HTR-8/SVneo (cell line): ENCODE measurements at places on chromosomes 6 and 20.

DNA sequence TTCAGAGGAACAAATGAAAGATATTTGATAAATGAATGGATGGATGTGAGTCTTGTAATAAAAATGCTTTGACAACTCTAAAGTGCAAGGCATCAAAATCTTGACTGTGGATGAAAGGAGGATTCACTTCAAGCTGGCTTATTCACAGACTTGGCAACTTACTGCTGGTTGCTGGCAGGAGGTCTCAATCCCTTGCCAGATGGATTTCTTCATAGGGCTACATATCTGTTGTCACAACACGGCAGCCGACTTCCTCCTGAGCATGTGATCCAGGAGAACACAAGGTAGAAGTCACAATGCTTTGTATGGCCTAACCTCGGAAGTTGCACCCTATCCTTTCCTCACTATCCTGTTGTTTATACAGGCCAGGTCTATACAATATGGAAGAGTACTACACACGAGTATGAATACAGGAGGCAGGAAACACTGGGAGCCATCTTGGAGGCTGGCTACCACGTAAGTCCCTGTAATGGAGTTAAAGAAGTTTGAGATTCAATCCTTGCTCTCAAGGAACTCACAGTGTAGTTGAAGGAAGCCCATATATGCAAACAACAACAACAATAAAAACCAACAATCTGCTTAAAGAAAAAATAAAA, 97.9 kb downstream of the ID4 start:
- no peak for DNase-seq

- no peak for DNase-seq
These were observed 79.8 kb downstream of the TRMT6 start for GRCh38 chr20:5870568-5870981.

DNA sequence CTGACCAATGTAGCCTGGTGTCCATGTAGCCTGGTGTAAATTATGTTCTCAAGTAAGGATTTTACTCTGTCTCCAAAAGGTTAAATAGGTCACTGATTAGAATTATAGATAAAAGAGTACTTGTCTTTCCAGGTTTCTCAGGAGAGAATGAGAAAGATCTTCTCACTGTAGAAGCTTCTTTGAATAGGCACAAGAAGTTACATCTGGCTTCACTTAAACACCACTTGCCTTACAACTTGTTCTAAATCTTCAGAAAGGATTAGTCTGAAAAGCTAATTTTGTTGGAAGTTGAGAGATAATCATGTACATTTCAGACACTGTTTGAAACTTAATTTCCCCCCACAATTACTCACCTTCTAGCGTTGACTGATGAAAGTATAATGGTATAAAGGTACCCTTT, 275.3 kb downstream of the FARS2 start:
- DNase-seq: no peak

GRCh38 chr6:151004383-151005024, 139.0 kb downstream of the MTHFD1L start:
- DNase-seq: peak; percentile 54

DNA sequence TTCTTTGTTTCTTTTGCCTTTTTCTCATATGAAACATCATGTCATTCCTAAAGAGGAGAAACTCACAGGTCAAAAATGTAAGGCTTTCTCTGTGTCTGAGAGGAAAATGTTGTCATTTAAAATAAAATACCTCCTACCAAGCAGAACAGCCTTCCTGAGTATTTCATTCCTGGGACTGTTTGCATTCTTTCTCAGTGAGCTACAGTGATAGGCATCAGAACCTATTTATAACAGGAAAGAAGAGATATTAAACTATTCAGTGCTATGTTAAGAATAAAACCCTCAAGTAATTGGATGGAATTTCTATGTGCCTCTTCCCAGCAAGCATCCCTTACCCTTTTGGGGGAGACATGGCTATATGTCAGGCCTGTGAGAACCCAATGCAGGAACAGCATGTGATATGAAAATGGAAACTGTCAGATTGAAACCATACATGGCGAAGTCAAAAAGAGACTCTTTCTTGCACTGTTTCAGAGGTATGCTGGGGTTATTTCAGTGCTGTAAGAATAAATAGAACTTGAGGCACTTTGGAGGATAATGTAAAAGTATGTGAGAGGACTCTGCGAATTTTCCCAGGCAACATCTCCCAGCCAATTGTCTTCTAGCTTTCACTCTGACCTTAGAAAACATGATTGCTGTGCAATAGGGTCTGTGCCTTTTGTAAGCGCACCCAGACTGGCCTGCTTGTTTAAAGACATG, 133.8 kb upstream of the CCN2 start:
- DNase-seq: peak; percentile 55

DNA sequence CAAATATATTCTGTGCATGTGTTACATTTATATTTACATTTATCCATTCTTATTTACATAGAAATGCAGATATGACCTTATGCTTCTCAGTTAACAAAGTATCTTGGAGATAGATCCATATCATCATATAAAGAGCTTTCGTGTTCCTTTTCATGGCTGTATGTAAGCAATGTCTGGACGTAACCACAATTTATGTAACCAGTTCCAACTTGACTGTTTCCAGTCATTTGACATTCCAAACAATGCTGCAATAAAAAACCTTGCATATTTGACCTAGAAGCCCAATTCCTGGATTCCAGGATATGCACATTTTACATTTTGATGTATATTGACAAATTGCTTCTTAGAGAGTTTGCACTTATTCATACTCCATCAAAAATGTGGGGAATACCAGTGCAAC, 113.7 kb upstream of the F13A1 start:
- no peak for DNase-seq

DNA sequence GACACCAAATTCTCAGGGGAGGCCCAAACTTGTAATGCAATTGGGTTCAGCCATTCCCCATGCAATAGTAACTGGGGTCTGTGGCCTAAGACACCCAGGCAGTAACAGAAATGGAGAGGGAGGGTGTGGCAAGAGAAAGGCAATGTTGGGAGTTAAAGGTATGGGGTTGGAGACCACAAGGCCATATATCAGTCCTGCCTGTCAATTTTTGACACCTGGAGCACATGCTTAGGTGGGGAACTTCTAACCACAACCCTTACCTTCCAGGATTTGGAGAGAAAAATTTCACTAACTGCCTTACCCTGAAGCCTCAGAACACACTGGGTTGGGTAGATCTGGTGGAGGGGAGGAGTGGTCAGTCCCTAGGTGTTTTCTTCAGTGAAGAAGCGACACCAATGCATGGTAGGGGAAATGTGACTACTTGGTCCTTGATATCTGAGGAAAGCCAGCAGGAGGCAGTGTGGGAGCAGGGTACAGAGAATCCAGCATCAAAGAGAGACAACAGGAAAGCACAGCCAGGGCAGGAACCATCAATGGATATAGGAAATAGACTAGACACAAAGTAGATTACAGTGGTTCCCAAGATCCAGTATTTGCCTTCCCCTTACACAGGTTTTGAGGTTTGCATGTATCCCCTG, 6.8 kb upstream of the USP49 start:
- no peak for DNase-seq

GRCh38 chr6:10385524-10386132, 29.2 kb downstream of the TFAP2A start:
- no peak for DNase-seq

- no peak for DNase-seq
These were observed 65.8 kb downstream of the ADTRP start for GRCh38 chr6:11712760-11713159.

DNA sequence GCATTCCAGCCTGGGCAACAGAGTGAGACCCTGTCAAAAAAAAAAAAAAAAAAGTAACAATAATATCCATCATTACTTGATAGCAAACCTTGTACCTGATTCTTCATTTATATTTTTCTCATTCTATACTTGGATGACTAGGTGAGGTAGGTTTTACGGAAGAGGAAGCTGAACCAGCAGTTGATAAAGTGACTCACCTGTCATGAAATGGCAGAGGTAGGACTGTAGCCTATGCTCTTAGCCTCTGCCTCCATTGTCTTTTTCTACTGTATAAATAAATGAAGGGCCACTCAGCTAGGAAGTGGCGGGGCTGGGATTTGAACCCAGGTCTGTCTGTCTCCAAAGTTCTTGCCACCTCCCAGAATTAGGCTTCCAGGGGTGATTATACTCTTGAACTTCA, 20.7 kb upstream of the EPB41L1 start:
- DNase-seq: no peak

DNA sequence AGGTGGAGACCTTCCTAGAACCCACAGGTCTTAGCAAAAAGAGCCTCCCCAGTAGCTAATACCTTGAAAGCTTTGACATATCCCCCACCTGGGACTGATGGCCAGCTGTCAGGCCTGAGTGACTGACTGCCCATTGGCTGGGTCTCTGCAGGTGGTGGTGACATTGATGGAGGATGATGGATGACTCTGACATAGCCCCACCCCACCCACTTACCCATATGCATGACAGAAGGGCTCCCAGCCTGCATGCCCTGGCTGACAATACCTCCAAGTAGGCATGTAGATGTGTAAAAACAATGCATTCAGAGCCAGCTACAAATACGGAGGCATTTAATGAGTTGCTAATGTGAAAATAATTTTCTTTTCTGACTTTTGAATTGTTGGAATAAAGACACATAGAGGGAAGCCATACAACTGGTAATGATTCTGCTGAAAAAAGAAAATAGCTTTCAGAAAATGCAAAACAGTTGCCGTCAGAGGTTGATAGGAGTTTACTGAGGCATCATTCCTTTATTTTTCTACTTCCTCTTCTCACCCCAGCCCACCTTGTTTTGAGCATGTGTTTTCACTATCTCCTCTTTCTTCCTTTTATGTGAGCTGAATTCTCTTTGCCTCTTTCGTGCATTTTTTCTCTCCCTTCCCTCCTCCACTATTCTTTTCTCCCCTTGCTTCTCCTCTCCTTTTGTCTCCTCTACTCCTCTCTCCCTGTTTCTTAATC, 70.6 kb downstream of the OLIG3 start:
- DNase-seq: no peak

- no peak for DNase-seq
These were observed 90.5 kb downstream of the SAMD3 start for GRCh38 chr6:130132286-130132701.

DNA sequence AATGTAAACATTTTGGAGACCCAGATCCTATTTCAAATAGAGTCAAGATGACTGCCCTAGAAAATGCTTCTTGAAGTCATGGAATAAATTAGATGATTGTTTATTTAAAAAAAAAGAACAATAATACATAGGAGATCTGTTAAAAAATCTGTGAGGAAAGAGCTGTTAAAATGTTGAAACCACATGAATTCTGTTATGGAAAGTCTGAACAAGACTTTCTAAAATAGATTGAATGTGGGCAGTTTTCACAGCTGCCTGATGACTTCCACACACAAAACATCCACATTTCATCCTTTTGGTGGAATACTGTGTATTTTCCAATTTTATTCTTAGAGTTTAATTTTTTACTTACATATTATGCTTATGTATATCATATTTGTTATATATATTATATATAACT, 186.1 kb downstream of the LAMA2 start:
- DNase-seq: no peak

GRCh38 chr6:28537509-28538140, 11.9 kb downstream of the GPX5 start:
- DNase-seq: peak; percentile 12

- no peak for DNase-seq
These were observed 32.1 kb downstream of the DAAM2 start for GRCh38 chr6:39824030-39824926.

DNA sequence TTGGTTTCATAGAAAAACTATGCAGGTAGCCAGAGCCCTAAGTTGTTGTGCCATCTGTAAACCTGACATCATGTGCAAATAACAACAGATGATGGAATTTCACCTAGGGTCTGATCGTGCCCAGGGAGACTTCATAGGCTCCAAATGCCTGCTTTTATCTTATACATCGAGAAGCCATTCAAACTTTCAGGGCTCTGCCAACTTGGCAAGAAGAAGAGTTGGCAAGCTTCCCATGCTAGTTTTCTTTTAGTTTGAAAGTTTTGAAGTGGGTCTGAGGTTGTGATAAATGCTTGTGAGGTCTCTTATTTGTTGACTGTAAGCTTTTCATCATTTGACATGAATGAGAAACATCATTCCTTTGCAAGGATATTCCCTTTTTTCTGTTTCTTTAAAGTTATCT, 175.4 kb upstream of the FLRT3 start:
- no peak for DNase-seq

DNA sequence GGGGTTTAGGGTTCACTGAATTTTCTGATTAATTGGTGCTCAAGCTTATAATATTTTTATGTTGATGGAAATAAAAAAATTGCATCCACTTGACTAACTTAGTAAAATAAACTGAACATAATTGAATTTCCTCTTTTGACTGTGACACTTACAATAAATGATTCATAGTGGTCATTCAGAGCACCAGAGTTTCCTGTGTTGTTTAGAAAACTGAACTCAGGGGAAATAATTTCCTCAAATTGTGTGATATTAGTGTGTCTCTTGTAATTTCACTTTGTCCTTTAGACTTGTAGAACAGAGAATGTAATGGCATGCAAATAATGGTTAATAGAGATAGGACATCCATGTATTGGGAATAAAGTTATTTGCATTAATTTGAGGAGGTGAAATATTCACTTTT, 319.7 kb upstream of the MAN1A1 start:
- no peak for DNase-seq

DNA sequence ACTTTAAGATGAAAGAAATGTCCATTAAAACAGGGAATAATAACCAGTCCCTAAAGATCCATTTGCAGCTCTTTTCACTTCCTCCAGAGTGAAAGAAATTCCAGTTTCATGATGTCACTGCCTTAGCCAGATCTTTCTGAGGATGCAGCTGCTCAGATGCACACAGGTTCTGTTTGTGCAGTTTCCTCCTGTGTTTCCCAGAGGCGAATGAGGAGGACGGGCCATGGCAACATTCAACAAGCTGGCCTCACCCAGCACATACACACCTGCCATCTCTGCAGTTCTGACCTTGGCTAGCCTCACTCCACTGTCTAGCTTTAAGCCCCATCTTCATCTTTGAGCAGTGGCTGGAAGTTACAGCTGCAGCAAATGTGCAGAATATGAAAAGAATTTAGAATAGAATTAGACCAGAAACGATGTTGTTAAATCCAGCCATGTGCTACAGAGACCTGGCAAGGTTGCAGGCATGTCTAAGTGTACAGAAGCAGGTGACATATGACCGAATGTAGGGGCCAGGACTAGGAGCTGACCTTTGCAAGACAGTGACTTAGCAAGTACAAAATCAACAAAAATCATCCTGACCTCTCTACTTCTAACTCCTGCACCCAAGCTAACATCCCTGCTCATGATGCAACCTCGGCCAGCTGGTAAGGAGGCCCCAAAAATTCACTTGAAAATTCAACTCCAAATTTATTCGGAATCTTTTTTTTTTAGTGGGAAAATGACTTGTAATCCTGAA, 35.0 kb downstream of the FAM50B start:
- peak; percentile 41 for DNase-seq

DNA sequence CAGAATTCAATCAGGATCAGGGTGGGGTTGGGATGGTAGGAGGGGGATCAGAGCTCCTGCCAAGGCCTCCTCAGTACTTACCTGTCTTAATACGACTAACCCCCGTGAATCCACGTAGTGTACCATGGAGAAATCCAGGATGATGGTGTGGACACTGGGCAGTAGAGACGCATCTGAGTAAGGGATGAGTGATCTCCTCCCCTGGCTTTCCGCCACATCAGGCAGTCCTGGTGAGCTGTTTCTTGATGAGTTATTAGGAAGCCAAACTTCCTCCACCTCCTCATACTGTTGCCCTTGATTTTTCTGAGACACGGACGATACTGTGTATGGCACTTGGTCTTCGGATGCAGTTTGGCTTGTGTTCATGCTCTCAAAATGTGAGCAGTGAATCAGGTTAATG, 34.2 kb upstream of the SRPK1 start:
- DNase-seq: no peak
